ENCODE measurements at places on chromosomes 4 and X.
A peak's percentile ranks its signal among the peaks of the same experiment; 100 is the strongest.

- peak; percentile 12 for DNase-seq
These were observed 120.3 kb downstream of the ARHGAP24 start for GRCh38 chr4:85595098-85595775.

- no peak for DNase-seq
These were observed 379.9 kb downstream of the ADAM29 start for GRCh38 chr4:175297965-175298565.

DNA sequence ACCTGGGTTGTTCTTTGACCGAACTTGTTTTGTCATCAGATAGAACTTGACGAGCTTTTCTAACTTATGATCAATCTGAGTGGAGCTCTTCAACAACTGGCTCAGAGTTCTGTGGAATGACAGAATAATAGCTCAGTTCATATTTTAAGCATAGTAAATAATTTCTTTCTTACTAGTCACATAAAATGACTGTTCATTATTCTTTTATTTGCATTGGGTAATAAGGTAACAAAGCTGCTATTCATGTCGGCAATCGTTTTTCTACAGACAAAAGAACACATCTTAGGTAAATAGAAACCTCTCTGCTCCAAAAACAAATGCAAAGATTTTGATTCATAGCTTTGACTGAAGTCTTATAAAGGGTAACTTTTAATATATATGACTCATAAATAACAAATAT is 57.3 kb upstream of the CXCL8 start:
- no peak for DNase-seq

- no peak for DNase-seq
These were observed 47.5 kb upstream of the CLDN34 start for GRCh38 chrX:9919632-9920172.

- DNase-seq: no peak
These were observed 52.9 kb downstream of the TRMT44 start for GRCh38 chr4:8493484-8493883.

DNA sequence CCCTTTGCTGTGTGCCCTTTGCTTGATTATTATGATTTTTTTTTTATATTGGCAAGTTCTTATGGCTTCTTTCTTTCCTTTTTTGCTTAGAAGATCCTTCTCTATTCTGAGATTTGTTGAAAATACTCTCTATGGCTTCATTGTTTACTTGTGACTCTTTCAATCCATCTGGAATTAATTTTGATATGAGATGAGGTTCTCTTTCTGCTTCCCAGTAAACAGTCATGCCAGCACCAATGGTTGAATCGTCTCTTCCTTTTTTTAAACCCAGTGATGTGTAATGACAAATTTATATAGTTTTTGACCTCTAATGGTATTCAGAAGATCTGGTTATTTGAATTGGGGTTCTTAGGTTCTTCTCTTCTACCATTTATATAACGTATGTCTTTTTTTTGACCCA is 121.8 kb downstream of the ARHGAP10 start:
- DNase-seq: no peak

GRCh38 chr4:173318240-173318639 is 15.9 kb downstream of the HMGB2 start:
- DNase-seq: no peak

DNA sequence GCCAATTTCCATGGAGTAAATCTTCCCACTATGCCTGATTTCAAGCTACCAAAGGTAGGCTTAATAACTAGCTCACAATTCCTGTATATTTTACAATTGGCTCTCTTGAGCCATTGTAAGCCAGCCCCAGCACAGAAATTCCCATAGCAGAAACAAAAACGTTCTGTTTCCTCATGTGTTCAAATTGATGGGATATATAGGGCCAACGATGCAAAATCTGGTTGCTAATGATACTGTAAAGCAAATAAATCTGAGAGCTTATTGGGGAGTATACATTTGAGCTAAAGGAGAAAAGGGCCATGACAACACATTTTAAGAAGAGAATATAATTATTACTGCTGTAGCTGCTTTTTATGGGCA is 267.1 kb upstream of the FTHL17 start:
- DNase-seq: no peak

GRCh38 chrX:80663331-80663730 is 146.3 kb downstream of the BRWD3 start:
- DNase-seq: no peak

DNA sequence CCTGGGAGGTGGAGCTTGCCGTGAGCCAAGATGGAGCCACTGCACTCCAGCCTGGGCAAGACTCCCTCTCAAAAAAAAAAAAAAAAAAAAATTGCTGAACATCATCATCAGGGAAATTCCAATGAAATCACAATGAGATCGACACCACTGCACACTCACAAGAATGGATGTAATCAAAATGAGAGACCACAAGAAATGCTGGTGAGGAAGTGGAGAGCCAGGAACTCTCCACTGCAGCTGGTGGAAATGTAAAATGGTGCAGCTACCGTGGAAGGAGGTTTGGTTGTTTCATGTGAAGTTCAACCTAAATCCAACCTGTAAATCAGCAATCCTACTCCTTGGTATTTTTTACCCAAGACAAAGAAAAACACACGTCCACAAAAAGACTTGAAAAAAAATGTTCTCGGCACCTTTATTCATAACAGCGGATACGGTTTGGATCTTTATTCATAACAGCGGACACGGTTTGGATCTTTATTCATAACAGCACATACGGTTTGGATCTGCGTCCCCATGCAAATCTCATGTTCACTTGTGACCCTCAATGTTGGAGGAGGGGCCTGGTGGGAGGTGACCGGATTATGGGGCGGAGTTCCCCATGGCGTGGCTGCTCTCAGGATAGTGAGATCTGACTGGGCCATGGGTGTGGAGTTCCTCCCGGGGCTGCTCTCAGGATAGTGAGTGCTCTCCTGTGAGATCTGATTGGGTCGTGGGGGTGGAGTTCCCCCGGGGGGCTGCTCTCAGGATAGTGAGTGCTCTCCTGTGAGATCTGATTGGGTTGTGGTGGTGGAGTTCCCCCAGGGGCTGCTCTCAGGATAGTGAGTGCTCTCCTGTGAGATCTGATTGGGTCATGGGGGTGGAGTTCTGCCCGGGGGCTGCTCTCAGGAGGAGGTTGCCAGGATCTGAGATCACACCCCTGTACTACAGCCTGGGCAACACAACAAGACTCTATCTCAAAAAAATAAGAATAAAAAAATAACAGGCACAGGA is 7.7 kb downstream of the GAK start:
- peak; percentile 74 for DNase-seq

- DNase-seq: peak; percentile 82
These were observed 68.3 kb upstream of the PGM2 start for GRCh38 chr4:37758226-37758625.

DNA sequence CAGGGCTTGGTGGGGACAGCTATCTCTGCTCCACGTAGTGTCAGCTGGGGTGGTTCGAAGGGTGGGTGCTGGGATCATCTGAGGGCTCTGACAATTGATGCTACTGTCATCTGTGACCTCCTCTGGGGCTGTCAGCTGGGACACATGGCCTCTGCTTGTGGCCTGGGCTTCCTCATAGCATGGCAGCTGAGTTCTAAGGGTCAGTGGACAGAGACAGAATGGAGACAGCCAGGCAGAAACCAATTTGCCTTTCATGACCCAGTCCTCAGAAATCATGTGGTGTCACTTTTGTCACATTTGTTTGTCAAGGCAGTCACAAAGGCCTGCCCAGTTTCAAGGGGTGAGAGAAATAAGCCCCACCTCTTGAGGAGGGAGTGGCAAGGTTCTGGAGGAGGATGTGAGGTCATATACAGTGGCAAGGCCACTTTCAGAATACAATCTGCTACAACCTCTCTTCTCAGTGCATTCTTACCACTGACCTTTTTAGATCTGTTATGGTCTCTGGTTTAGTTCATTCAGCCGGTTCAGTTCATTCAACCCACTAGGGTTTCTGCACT is 103.6 kb upstream of the BCOR start:
- no peak for DNase-seq

DNA sequence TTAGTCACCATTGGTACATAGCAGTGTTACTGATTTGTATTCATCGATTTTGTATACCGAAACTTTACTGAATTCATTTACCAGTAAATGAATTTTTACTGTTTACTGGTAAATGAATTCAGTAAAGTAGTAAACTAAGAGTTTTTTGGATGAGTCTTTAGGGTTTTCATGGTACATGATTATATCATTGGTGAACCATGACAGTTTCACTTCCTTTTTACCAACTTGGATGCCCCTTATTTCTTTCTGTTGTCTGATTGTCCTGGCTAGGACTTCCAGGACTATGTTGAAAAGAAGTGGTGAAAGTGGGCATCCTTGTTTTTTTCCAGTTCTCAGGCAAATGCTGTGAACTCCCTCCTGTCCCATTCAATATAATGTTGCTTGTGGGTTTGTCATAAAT is 494.9 kb downstream of the GALNTL6 start:
- no peak for DNase-seq

DNA sequence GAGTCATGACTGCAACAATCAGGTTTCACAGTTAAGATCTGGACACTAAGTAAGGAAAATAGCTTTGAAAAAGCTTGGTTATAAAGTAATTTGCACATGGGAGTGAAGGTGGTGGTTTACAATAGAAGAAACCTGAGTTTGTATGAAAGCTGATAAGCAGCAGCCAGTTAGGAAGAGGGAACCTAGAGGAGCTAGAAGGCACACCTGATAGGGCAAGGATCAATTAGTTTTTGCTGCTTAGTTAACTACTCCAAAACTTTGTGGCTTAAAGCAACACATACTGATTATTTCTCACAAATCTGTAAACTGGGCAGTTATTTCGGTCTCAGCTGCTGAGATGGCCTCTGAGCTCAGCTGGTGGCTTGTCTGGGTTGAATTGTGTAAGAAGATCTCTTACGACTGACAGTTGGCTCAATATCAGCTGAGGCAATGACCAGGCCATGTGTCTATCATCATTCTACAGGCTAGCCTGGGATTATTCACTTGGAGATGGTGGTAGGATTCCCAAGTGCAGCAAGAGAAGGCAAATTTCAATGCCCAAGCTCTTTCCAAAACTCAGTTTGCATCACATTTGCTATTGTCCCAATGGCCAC is 255.0 kb upstream of the PITX2 start:
- no peak for DNase-seq

- DNase-seq: no peak
These were observed 17.7 kb downstream of the SNX25 start for GRCh38 chr4:185227131-185227551.

DNA sequence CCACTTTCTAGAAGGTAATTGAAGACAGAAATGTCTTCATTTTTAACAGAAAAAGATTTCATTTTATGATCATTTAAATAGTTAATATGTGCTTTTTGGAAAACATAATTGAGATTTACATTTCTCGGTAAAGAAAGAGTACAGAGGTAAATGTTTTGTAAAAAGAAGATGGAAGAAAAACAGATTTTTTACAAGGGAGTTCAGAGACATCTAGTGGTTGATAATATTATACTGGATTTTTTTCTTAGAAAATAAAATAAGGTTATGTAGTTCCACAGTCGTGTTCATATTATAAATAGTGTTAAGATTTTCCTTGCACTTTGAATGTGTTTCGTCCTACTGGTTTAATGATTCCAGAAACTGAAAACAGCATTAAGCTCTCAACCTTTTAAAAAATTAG is 60.6 kb downstream of the SMARCA1 start:
- DNase-seq: no peak

All from inflammatory macrophage treated with lipopolysaccharide for 1 hour (primary cell).